ENCODE measurements at places on chromosomes 5 and 9.

DNA sequence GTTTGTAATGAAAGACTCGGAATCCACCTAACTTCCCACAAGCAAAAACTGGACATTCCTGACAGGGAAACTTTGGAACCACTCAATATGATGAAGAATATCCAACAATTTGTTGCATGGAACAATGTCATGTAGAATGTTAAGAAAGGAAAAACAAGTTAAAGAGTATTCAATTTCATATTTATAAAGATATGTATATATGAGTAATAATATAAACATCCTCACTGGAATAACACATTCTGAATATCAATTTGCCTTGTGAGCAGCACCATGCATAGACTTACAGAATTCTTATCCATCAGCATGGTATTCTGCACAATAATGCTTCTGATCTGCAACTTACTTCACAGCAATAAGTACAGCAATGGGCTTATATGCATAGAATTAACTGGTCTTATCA, 650.3 kb downstream of the SEMA5A start:
- no peak for DNase-seq

- no peak for DNase-seq
Measured at GRCh38 chr9:83059417-83059816, 3.5 kb downstream of the RASEF start.

DNA sequence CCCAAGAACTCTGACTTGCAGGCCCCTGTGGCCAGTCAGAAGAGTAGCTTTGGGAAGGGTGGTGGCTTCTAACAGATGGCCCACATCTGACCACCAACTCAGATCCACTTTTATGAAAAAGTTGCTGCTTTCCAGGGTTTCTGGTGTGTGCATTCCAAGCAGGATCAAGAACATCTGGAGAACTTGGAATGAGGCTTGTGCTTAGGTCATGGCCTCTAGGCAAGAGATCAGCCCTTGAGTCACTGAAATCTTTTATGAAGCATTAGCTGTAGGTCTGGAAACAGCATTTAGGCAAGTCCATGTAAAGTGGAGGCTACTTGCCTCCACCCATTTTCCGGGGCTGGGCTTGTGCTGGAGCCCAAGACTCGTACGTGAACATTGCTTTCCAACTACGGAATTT, 433.3 kb downstream of the SH3GL2 start:
- no peak for DNase-seq

GRCh38 chr5:56470007-56470406, 236.9 kb upstream of the ANKRD55 start:
- DNase-seq = no peak

DNA sequence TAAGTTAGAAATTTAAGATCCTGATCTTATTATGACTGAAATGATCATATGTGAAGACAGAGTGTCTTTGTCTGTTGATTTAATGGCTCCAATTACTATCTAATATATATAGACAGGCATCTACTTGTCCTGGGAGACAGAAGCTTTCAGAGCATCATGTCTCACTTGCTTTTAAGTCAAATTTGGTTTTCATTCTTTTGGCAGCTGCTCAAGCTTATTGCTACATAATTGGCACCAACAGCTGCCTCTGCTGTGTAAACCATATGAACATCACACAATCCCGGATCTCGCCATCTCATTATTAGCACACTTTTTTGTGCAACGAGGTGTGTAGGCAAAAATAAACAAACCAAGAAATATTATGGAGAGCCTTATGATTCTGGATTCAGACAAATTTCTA, 1717.9 kb downstream of the EFNA5 start:
- DNase-seq = peak; percentile 36

DNA sequence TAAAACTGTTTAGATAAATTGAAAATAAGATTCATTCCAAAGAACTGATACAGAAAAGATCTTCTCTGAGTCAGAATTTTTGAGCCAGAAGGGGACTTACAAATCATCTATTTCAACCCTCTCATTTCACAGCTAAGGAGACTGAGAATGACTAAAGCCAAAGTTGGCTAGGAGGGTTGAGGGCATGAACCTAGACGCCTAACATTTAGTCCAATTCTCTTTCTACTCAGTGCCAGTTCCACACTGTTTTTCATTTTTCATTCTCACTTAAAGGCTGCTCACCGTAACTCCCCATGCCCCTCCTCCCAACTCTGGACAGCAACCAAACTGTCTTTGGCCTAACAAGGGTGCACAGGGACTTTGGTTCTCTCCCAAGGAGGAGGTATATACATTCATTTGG, 364.0 kb downstream of the NDUFS4 start:
- no peak for DNase-seq

- no peak for DNase-seq
Measured at GRCh38 chr9:2335260-2335659, 286.3 kb upstream of the VLDLR start.

- no peak for DNase-seq
Measured at GRCh38 chr5:1760656-1761452, 38.8 kb downstream of the MRPL36 start.

DNA sequence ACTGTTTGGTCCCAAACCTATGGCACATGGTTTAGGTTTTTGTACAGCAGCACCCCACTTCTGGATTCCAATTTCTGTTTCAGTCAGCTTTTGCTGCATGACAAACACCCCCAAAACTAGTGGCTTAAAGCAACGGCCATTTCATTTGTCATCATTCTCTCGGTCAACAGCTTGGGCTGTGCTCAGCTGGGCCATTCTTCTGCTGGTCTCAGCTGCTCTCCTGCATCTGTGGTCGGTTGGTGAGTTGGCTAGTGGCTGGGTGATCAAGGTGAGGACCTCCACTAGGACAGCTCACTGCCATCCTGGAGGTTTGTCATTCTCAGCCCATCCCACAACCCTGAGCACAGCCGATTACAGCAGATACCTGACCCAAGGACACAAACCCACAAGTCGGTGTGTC, 24.8 kb upstream of the PPP1R26 start:
- DNase-seq = no peak

DNA sequence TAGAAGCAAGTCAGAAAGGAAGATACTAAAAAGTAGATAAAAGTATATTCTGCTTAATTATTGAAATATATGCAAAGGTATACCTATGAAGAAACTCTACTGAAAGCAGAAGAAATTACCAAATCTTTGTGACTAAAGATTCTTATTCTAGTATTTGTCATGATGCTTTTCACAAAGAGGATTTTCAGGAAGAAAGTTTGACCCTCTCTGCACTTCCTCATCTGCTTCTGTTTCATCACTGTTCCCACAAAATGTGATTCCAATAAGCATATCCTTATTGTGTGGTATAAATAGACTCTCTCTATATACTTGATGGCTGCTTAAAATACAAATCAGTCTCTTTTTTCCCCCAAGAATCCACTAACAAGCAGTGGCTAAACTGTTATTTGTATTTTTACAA, 2139.6 kb upstream of the ACO1 start:
- DNase-seq = no peak

DNA sequence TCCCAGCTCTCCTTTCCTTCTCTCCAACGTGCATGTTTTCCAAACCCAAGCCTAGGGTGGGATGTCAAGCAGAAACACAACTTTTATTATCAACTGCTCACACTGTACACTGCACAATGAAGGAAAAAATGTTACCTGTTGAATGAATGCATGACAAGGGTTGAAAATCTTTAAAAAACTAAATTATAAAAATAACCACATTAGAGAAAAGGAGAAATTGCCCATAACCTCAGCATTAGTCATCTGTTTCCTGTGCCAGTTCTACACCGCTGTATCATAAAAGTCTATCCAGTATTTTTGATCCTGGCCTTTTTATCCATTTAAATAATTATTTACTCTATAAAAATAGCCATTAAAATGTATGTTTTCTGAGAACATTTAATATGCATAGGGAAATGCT, 101.1 kb downstream of the APBA1 start:
- DNase-seq = peak; percentile 50

GRCh38 chr5:98573834-98574320, 199.6 kb upstream of the RGMB start:
- DNase-seq = no peak

DNA sequence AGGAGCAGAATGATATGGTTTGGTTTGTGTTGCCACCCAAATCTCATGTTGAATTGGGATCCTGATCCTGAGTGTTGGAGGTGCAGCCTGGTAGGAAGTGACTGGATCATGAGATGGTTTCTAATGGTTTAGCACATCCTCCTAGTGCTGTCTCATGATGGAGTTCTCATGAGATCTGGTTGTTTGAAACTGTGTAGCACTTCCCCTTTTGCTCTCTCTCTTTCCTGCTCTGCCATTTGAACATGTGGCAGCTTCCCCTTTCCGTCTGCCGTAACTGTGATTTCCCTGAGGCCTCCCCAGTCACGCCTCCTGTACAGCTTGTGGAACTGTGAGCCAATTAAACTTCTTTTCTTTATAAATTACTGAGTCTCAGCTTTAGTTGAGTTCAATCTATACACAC, 756.8 kb upstream of the CDH6 start:
- no peak for DNase-seq

DNA sequence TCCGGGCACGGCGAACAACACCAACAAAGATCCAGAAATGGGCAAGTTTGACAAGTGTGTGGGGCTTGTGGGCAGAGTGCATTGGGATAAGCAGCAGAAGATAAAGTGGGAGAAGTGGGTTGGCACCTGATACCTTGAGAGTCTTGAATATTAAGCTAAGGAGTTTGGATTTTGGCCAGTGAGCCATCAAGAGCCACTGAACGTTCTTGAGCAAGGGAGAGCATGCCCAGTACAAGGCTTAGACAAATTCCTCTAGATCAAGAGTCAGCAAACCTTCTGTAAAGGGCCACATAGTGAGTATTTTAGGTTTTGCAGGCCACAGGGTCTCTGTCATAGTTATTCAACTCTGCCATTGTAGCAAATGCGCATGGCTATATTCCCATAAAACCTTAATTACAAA, 26.6 kb upstream of the TRMT10B start:
- no peak for DNase-seq

DNA sequence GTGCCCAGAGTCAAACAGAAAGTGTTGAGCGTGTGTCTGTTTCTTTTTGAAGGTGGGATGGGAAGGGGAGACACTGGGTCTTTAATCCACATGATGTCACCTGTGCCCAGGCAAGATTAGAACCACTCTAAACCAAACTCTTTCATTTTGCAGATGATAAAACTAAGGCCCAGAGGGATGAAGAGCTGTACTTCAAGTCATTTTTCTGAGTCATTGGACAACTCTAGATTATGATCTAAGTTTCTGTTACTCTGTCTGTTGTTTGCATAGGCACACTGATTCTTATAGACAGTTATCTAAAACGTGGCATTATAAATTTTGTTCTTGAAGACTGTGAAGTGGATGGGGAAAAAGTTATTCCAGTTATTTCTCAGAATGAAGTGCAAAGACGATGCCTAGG, 48.8 kb downstream of the MAST4 start:
- no peak for DNase-seq

- no peak for DNase-seq
Measured at GRCh38 chr5:134825212-134825611, 20.6 kb upstream of the C5orf24 start.

DNA sequence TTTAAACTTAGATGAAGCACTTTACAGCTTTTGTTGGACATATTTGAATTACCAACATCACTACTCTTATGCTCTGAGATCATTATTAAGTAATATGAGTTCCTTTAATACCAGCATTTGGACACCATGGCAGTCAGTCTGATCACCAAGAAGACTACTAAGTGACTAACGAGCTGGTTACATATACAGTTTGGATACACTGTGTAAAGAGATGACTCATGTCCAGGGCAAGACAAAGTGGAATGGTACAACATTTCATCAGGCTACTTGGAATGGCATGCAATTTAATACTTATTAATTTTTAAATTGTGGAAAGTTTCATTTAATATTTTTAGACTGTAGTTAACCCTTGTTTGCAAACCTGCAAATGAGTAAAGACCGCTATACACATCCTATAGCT, 237.4 kb upstream of the PRDM9 start:
- DNase-seq = peak; percentile 46

- no peak for DNase-seq
Measured at GRCh38 chr9:77892955-77893514, 138.6 kb downstream of the GNAQ start.

GRCh38 chr9:1759771-1760300, 255.3 kb upstream of the SMARCA2 start:
- peak; percentile 20 for DNase-seq

DNA sequence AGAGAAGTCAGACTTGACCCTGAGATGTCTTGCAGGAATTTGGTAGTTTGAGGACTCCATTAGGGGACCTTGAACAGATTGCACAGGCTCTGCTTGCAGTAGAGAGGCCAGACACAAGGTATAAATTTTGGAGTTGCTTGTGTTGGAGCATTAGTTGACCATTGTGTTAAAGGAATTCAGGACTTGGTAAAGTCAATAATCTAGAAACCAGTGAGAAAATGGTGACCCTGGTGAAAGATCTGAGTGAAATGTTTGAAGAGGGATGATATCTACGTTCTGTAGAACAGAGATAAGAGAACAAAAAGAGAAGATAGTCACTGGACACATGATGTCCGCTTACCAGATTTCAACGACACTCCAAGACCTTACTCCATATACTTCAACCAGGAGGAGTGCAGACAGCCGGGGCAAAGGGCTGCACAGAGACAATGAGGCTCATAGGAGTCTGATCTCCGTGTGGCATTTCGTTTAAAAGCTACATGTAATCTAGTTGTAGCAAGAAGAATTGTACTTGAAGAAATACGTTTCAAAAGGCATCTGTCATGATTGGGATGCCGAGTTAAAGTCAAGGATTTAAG, 13.2 kb downstream of the DNAJC25 start:
- DNase-seq = no peak

GRCh38 chr5:17267106-17267505, 49.7 kb downstream of the BASP1 start:
- no peak for DNase-seq

DNA sequence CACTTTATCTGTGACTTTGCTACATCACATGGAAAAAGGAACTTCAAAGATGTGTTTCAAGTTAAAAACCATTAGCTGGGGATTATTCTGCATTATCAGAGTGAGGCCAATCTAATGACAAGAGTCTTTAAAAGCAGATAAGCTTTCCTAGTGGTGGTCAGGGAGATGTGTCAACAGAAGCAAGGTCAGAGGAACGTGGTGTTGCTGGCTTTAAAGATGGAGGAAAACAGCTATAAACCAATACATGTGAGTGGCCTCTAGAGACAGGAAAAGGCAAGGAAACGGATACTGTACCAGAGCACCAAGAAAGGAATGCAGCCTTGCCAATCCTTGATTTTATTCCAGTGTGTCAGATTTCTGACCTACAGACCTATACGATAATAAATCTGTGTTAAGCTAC, 204.2 kb downstream of the TAF11L14 start:
- peak; percentile 19 for DNase-seq

DNA sequence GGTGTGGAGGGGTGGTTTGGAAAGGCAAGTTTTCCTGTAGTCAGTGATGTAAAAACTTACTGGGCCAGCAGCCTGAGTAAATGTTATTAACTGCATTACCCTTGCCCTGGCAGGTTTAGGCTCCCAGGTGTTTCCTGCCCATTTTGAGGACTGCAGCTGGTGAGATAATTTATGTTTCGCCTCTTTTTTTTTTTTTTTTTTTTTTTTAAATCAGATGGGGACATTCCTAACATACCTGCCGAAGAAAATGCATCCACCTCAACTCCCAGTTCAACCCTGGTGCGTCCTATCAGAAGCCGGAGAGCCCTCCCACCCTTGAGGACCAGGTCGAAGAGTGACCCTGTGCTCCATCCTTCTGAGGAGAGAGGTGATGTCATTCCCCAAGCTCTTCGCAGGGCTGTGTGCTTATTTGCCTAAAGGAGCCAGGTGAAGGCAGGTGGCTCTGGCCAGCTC, 60.6 kb downstream of the ENTREP1 start:
- DNase-seq = peak; percentile 43
